ENCODE measurements at places on chromosomes 1 and 21.

DNA sequence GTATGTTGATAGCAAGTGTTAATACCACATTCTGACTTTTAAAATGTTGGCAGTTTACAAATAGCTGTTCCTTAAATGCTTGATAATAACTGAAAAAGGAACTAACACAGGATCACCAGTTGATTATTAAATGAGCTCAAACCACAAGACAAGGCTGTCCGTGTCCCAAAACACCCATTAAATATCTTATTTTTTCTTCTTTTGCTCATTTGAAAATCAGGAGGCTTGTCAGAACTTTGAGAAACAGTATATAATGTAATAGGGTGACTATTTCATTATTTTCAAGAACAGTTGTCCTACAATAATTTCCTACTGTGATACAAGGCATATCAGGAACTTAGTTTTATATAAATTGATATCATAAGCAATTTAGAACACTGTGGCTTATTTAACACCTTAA, 2.7 kb downstream of the CDKN2C start:
- no peak for DNase-seq

GRCh38 chr1:111202707-111203623, 2.5 kb upstream of the DENND2D start:
- DNase-seq = no peak

- DNase-seq = peak; percentile 20
Measured at GRCh38 chr21:36310016-36310415, 10.0 kb upstream of the MORC3 start.

GRCh38 chr1:58861506-58861905, 77.7 kb upstream of the JUN start:
- DNase-seq = no peak

- no peak for DNase-seq
Measured at GRCh38 chr1:192343344-192343743, 26.6 kb downstream of the RGS21 start.

DNA sequence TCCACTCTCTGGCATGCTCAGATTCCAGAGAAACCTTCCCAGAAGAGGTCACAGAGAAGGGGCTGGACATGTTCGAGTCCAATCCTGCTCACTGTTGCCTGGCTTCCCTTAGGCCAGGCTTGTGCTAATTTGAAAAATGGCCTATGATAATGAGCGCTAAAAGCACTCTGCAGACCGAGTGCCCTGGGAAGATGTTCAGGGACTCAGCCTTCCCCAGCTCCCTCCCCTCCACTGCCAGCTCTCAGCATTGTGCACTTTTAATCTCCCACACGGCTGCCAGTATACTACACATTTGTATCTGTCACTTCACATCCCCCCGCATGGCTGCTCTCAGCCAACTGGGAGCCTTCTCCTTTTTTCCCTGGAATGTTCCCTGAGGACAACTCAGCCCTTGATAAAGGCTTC, 24.1 kb downstream of the FAM163A start:
- DNase-seq = no peak

GRCh38 chr1:192130175-192130574, 28.1 kb upstream of the RGS18 start:
- no peak for DNase-seq

GRCh38 chr1:247430434-247430833, 14.5 kb downstream of the NLRP3 start:
- DNase-seq = no peak

DNA sequence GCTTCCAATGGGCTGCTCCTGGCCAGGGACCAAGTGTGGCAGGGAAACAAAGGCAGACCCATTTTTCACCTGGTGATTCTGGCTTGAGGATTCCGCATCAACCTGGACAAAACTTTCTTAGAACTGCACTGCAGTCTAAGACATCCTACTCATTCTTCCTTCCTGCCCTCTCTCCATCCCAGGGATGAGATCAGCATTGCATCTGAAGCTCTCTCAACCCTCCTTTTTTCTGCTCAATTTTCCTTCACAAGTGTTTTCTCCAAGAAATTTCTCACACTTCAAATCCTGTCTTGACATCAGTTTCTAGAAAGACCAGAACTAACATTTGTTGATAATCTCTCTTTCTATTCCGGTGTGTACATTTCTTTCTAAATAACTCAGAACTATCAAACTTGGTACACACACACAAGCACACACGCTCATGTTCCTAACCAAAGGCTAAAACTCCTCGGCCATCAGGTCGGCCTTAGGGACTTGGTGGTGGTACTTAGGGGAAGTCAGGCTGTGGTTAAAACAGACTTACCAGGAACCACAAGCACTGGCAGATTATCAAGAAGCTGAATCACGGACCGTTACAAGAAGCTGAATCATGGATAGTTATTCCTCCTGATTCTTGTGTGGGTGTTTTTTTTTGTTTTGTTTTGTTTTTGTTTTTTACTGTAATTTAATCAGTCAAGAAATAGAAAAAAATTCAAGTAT, 21.0 kb upstream of the CXADR start:
- no peak for DNase-seq

GRCh38 chr1:217526636-217527035, 104.3 kb downstream of the GPATCH2 start:
- DNase-seq = no peak

DNA sequence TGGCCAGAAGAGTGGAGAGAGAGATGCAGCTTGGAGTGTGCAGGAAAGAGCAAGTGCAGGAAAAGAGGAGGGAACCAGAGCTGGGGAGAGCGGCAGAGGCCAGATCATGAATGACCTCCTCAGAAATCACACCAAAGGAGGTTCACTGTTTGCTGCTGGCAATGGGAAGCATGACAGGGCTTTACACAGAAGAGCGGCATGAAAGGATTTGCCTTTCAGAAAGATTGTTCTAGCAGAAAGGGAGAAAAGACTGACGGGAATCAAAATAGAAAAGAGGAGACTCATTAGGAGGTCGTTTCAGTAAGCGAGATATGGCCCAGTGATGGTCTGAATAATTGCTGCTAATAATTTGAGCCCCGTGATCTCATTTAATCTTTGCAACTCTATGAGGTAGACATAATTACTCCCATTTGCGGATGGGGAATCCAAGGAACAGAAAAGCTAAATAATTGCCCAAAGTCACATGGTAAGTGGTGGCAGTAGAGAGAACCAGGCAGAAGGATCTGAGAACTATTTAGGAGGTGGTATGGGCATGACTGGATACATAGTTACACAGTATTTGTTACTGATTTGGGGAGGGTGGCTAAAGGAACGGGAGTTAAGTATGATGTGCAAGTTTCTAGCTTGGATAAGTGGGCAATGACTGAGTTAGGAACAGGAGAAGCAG, 12.5 kb upstream of the HNRNPR start:
- no peak for DNase-seq

DNA sequence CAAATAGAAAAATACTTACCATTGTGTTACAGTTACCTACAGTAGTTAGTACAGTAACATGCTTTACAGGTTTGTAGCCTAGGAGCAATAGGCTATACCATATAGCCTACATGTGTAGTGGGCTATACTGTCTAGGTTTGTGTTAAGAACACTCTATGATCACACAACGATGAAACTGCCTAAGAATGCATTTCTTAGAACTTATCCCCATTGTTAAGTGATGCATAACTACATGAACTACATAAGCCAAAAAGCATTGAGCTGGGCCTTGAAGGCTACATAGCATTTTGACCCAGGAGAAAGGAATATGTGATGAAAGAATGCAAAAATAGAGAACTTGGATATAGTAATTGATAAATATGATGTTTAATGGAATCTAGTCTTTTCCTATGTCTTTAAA, 46.4 kb upstream of the JUN start:
- DNase-seq = no peak

- DNase-seq = no peak
Measured at GRCh38 chr1:234515821-234516241, 36.9 kb upstream of the TARBP1 start.

- no peak for DNase-seq
Measured at GRCh38 chr1:95384567-95384966, 150.6 kb downstream of the RWDD3 start.

- DNase-seq = no peak
Measured at GRCh38 chr1:229156872-229157271, 114.0 kb upstream of the RAB4A start.

- DNase-seq = no peak
Measured at GRCh38 chr1:64608005-64608650, 136.7 kb upstream of the RAVER2 start.

GRCh38 chr1:231091831-231092301, 51.8 kb upstream of the FAM89A start:
- DNase-seq = no peak

DNA sequence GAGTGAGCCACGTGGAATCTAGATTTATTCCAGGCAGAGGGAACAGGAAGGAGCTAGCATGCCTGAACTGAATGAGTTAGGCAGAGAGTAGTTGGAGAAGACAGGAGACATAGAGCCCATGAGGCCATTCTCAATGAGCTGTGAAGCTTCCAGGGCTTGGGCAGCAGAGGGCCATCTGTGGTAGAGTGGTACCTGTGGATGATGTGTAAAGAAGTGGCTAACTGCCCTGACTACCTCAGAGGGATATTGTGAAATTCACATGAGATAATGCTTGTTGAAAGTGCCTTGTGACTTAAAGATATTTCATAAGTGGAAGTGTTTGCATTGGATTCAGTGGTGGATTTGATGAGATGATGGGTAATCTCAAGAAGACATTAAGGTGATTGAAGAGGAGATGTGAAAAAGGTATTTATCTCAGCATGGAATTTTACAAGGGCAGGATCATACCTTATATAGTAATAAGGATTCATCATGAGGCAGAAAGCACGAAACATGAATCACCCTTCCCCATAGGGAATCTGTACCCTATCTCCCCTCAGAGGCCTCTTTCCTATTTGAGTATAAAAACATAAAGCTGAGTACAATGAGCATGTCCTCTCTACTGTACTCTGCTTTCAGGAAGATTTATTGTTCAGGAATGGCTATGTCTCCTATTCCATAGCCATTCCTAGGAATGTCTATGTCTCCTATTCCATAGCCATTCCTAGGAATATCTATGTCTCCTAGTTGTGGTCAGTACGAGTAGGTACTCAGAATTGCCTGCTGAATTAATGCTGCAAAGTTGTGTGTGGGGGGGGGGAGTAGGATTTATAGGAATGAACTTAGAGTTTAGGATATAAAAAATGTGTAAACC, 146.8 kb downstream of the PAPPA2 start:
- DNase-seq = no peak

DNA sequence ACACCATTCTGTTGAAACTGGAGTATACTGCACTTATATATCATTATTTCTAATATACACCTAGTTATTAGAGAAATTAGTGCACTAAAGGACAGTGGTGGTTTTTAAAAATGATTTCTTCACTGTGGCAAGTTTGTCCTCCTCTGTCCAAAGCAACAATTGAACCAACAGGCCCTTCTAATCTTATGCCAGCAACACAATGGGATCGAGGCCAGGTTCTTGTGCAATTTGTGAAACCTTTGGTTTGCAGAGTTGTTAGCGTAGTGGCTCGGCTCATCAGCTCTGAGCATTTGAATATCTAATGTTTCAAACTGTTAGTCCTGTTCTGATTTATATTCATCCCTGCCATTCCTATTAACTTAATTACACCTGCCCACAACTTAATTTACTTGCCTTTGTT, 9.9 kb upstream of the LRRC39 start:
- no peak for DNase-seq

DNA sequence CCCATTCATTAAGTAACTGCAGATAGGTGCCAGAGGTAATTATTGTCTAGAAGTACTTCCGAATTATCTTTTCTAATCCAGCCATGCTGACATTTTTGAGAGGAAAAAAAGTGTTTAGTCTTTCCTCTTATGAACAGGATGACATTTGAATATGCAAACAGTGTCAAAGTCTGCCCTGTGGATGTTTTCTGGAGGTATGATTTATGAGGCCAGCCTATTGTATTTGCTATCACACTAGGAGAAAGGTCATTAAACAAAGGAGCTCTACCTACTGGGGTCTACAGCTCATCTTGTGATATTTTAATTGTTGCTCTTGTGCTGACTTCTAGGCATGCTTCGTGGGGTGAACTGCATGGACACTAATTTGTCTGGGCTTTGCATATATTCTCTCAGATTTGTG, 559.7 kb upstream of the CAMK1G start:
- no peak for DNase-seq

GRCh38 chr1:35715568-35716002, 3.1 kb downstream of the C1orf216 start:
- DNase-seq = peak; percentile 57

DNA sequence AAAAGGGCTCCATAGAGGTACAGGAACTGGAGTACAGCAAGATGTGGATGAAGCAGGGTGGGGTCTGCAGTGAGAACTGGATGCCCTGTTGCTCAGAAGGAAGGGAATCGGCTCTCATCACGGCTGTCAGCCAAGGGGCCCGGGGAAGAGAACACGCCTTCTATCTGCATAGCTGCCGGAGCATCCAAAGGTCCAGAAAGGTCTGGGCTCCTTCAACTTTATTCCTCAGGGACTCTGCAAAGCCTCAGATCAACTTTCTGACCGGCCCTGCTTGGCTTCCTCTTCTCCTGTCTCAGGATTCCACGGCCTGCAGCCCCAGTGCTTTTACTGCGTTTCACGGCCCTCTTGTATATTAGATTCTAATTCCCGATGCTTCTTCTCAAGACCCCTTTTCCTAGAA, 34.8 kb downstream of the KRTAP19-8 start:
- no peak for DNase-seq

Data from activated T-helper 1 cell treated with anti-CD3 and anti-CD28 coated beads, Interleukin-2, amount 50 U/mL, for 16 hours (primary cell).